ENCODE measurements at places on chromosomes 13 and 19. TPM values are rescaled to one million over a fixed set of nuclear protein-coding genes. Genes with fewer than 3 reads are reported as not detected.
A peak's percentile ranks its signal among the peaks of the same experiment; 100 is the strongest.

- no peak for DNase-seq
Observed at GRCh38 chr19:51123381-51123800, 1.3 kb upstream of the SIGLEC9 start.

The CATSPERD gene
- total RNA-seq: not detected

DNA sequence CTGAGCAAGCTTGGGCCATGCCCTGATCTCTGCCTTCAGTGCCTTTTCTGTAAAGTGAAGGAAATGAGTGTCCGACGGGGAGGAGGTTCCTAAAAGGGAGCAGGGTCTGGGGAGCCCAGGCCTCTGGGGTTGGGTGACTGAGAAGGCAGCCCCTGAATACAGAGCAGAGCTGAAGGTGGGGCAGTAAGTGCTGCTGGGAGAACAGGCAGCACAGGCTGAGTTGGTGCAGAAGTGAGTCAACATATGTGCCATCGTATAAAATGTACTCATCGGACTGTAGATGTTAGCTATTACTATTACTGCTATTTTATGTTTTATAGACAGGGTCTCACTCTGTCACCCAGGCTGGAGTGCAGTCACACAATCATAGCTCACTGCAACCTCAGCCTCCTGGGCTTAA lies 1.0 kb upstream of the HAMP start:
- DNase-seq: no peak

The CYP4F3 gene
- total RNA-seq: 12.7 TPM

DNA sequence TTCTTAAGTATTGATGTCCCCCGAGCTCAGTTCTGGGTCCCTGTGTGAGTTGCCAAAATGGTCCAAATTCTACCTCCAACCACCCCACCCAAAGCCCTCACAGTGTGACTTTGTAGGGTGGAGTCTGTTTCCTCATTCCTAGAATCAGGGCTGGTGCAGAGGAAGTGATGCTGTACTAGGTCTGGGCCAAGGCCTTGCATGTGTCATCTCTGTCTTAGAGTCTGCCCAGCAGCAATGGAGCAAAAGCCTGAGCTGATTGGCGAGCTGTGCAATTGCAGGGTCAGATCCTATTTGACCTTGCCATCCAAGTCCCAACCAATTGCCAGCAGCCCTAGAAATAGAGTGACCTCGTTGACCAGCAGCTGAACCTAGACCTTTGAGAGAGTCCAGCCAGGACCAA lies 97.0 kb upstream of the ANKRD10 start:
- DNase-seq: no peak

The KLK10 gene
- 53.6 TPM for total RNA-seq

DNA sequence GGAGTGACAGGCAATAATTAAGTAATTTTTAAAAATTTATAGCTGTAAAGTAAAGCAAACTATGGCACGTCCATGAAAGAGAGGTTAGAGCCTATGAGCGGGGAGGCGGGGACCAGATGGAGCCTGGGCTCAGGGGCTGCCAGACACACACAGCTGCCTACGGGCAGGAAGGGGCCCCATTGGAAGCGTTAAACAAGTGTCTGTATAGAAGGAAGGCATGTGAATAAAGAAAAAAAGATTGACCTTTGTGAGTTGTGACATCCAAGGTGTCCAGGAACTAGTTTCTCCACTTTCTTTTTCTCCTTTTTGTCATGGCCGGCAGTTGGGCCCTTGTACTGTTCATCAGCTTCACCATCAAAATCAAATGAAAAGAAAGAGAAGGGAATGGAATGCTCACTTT lies 56.8 kb downstream of the LRCH1 start:
- DNase-seq: no peak

The APOC4 gene
- not detected for total RNA-seq

- no peak for DNase-seq
Observed at GRCh38 chr13:30936971-30937370, 4.5 kb downstream of the TEX26 start.

The ZNF540 gene
- total RNA-seq: 3.9 TPM

DNA sequence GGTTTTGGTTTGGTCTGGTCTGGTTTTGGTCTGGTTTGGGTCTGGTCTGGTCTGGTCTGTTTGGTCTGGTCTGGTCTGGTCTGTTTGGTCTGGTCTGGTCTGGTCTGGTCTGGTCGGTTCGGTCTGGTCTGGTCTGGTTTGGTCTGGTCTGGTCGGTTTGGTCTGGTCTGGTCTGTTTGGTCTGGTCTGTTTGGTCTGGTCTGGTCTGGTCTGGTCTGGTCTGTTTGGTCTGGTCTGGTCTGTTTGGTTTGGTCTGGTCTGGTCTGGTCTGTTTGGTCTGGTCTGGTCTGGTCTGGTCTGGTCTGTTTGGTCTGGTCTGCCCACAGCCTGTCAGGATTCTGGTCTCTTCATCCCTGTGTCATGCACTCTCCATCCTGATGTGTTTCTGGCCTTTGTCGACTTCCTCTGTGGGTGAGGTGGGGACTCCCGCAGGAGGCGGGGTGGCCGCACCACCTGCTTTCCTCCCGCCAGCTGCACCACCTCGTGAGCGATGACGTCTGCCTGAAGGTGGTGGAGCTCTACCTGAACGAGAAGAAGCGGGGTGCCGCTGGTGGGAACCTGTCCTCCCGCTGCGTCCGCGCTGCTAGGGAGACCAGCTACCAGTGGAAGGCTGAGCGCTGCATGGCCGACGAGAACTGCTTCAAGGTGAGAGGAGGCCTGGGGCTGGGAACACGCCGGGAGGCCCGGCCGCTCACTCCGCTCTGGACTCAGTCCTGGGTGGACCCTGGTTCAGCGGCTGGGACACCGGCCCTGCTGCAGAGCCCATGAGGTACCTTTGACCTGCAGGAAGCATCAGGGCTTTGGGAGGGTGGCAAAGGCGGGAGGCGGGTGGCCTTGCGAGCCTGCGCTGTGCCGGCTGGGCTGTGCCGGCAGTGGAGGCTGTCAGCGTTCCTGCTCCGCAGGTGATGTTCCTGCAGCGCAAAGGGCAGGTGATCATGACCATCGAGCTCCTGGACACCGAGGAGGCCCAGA lies 12.9 kb upstream of the F2RL3 start:
- DNase-seq: no peak

DNA sequence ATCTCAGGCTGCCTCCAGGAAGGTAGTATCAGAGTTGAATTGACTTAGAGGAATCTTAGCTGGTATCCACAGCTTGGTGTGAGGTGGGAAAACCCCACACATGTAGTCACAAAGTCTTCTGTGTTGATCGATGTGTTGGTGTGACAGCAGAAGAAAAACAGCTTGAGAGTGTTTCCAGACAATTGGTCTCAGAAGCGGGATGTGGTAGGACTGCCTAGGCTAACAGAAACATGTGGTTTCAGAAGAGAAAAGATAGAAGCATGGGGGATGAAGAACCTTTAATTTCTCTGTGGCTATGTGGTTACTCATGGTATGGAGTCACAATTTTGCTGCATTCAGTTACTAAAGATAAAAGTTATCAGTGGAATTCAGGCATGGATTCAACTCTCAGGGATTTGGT lies 134.7 kb upstream of the SLITRK5 start:
- DNase-seq: no peak

DNA sequence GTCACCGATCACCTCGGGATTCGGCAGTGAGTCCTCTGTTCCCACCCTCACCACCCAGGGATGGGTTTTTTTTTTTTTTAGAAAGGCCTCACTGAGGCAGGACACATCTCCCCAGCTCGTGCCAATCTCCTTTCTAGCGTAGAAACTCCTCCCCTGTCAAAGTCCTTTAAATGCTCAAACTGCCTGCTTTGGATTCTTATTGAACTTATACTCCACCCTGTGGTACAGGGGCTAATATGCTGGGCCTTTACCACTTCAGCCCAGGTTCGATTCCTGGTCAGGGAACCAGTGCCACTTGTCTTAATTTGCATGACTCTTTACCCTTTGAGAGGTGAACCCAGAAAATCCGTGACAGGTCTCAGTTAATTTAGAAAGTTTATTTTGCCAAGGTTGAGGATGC lies 8.3 kb upstream of the ZNF14 start:
- DNase-seq: no peak

The ATP4B gene
- total RNA-seq: not detected

DNA sequence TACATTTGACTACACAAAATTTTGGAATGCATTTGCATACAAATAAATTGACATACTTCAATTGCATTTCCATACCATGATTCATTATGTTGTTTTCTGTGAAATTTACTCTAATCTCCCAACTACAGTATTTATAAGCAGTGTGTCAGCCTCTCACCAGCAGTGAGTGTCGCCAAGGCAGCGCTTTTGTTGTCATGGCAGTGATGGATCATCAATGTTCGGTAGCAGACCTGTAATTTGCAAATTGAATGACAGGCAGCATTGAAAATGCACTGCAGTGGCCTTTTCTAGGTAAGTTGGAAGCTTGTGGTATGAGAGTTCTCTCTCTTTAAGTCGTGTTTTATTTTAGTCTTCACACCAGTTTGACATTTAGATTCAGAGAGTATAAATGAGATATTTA lies 534.1 kb downstream of the PCDH17 start:
- DNase-seq: no peak

GRCh38 chr19:16454351-16454918 lies 17.3 kb downstream of the EPS15L1 start:
- no peak for DNase-seq

DNA sequence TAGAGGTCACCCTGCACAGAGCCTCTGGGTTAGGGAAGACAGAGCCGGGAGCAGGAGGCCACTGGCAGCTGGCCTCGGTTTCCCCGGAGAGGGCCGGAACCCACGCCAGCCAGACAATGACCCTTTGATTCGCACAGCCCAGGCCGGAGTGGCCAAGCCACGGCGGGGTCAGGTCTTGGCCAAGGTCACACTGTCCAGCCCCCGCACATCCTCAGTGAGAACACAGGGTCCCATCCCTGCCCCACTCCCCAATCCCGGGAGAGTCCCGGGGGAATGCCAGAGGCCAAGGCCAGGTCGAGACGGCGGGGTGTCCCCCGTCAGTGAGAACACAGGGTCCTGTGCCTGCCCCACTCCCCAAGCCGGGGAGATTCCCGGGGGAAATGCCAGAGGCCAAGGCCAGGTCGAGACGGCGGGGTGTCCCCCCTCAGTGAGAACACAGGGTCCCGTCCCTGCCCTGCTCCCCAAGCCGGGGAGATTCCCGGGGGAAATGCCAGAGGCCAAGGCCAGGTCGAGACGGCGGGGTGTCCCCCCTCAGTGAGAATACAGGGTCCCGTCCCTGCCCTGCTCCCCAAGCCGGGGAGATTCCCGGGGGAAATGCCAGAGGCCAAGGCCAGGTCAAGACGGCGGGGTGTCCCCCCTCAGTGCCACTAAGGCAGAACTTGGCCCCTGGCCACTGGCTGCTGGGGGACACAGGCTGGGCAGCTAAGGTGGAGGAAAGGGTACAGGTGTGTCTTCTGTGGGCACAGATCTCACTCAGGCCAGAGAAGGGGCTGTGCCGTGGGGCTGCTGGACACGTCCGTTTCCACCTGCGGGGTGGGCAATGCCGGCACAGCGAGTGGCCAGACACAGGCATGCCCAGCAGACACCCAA lies 1.7 kb upstream of the FSTL3 start:
- peak; percentile 66 for DNase-seq

The PCP2 gene
- 1.6 TPM for total RNA-seq

DNA sequence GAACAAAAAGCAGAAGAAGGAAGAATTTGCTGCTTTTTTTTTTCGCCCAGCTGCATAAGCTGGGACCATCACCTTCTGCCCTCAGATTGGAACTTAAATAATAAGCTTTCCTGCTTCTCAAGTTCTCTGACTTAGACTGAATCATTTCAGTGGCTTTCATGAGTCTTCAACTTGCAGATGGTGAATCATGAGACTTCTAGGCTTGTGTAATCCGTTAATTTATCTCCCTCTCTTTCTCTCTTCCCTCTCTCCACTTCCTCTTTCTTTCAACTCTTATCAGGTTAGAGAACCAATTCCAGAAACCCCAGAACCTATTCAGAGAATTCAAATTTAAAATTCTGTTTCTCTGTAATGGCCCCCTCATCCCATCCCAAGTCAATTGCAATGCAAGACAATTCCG lies 1153.7 kb downstream of the PCDH9 start:
- DNase-seq: no peak

The PLIN5 gene
- 4.1 TPM for total RNA-seq

DNA sequence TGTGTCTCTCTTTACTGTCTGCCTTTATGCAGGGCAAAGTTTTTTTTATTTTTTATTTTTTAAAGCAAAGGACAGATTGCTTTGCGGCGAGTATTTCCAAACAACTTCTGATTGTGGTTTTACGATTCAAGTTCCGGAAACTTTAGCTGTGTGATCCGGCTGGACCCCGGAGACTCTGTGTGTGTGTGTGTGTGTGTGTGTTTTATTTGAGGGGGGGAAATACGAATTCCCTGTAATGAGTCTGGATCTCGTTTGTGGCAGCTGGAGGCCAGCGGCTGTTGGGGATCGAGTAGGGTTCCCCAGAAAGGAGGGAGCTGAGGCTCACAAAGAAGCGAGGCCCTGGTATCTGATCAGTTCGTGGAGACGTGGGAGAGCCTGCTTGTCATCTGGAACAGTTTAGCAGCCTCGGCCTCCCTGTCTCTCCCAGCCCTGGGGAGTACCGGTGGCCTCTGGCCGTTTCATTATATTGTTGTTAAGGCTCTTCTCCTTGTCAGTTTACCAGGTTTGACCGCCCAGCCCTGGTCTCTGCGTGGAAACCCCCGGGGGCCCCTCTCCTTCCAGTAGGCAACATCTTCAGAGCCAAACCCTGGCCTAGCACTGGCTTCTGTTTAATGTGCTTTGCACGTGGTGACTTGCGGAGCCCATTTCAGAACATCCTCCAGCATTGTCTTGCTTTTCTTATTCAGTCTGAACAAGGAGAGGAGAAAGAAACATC lies 1.3 kb downstream of the FARP1 start:
- no peak for DNase-seq

DNA sequence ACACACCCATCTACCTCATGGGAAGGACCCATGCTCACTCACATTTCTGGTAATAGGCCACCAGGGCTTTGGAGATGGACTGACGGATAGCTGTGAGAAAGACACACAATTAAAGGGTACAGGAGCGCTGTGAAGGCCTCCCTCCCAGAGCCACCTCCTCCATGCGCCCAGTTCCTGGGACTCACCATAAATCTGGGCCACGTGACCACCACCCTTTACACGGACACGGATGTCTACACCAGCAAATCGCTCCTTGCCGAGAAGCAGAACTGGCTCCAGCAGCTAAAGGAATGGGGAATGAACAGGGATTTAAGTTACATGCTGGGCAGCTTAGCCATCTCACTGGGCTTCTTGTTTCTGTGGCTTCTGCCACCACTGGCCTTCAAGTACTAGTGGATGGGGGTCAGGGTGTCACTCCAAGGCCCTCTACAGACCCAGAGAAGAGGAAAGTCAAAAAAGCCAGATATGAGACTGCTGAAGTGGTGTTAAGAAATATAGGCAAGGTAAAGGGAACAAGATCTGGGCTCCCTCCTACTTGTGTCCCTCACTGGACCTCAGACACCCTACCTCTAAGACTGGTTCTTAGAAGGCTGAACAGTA lies 2.2 kb downstream of the RPS16 start:
- DNase-seq: no peak

The ZNF350 gene
- total RNA-seq: 15.9 TPM

DNA sequence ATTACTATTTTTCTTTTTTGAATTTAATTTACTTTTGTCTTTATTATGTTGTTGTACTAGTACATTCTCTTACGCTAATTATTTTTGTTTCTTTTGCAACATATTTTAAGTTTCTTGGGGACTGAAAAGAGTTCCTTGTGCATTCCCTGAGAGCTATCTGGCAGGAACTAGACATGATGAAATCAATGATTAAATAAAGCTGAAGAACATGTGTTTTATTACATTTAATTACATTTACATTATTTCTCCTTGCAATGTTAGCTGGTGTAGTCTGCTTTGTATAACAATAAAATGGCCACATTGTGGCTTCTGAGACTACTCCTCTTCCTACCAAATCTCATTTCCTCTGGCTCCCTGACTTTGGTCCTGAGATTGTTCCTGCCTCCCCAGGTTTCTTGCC lies 244.9 kb downstream of the NDFIP2 start:
- DNase-seq: no peak

- no peak for DNase-seq
Observed at GRCh38 chr13:35855531-35856019, 275.6 kb downstream of the DCLK1 start.

All from suprapubic skin (tissue), 4 donors.